ENCODE measurements at places on chromosomes 5 and 9.
A peak's percentile ranks its signal among the peaks of the same experiment; 100 is the strongest.

DNA sequence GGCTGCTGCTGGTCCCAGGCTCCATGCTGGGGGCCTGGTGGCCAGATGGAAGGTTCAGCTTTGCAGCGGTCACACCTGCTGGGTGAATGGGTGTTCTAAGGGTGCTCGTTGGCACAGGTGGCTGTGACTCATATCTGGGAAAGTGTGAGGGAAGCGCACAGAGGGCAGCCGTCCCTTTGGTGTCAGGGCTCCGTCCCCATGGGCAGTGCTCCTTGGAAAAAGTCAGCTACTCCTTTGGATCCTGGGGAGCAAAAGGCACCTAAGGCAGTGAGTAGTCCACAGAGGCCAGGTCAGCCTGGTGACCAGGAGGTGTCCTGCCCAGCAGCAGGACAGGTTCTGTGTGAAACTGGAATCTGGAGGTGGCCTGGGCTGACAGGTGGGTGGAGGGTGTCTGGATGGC is 18.4 kb upstream of the GBGT1 start:
- no peak for ATAC-seq

GRCh38 chr5:11596657-11597071 is 307.6 kb downstream of the CTNND2 start:
- no peak for ATAC-seq

DNA sequence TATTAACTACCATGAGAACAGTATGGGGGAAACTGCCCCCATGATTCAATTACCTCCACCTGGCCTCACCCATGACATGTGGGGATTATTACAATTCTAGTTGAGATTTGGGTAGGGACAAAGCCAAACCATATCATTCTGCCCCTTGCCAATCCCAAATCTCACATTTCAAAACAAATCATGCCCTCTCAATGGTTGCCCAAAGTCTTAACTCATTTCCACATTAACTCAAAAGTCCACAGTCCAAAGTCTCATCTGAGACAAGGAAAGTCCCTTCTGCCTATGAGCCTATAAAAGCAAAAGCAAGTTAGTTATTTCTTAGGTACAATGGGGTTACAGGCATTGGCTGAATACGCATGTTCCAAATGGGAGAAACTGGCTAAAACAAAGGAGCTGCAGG is 180.7 kb upstream of the CDH12 start:
- ATAC-seq = no peak

DNA sequence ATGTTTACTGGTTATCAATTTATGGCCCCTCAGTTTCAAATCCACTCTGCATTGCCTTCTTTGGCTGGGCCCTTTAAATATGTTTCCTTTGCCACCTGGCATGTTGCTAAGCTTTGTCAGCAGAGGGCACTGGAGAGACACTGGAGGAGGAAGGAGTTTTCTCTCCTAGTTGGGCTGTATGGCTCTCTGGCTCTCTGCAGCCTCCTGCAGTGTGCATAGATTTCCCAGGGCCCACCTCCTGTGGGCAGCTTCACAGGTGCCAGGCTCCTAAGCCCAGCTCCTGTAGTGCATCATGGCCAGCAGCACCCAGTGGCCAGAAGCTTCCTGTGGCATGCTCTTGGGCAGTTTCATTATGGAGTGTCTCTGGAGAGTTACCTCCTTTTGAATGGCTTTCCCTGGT is 23.3 kb downstream of the CAVIN4 start:
- ATAC-seq = no peak

GRCh38 chr5:142385194-142385593 is 60.4 kb upstream of the SPRY4 start:
- no peak for ATAC-seq

- no peak for ATAC-seq
Measured at GRCh38 chr5:66285343-66285922, 141.3 kb downstream of the SREK1 start.

GRCh38 chr9:90325913-90326653 is 316.5 kb downstream of the DIRAS2 start:
- no peak for ATAC-seq

DNA sequence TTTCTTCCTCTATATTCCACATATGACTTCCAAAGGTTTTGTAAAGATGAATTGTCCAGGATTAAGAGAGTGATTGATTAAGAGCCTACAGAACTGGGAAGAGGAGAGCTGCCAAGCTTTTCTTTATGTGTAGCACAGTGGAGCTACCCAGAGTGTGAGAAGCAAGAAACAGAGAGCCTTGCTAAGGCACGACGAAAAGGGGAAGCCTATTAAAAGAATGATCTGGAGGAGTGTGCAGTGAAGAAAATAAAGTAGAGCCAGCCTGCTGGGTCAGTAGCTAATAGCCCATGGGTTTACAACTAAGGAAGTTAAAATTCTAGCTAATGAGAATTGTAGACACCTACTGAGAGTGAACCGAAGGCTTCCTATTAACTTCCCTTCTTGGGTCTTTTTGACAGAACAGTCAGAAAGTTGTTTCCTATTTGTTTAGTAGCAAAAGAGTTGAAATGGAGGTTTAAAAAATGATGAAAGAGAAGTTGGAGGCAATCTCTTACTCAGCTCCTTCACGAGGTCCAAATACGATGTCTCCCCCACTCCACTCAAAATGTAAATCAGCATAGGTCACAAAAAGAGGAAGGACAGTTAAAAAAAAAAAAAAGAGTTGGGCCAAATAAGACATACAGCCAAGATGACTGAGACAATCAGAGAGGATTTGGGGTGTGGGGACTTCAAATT is 957 bp upstream of the PRR16 start:
- no peak for ATAC-seq

- ATAC-seq = no peak
Measured at GRCh38 chr9:120934281-120934680, 7.7 kb upstream of the TRAF1 start.

- no peak for ATAC-seq
Measured at GRCh38 chr9:12658531-12659209, 34.5 kb upstream of the TYRP1 start.

DNA sequence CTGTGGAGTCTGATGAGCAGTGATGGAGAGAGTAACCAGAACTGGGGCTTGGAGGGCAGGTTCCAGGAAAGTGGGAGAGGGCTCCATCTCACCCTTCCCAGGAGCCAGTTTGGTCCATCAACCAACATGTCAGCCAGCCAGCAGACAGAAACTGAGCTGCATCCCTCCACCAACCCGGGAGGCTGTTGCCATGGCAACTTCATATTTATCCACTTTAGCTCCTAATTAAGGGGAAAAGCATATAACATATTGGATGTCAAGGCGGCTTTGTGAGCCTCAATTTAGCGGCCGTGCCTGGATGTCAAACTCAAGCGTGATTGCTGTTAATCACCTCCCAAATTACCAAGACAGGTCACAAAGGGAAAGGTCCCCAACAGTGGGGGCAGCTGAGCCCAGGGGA is 81.5 kb upstream of the ARAP3 start:
- ATAC-seq = no peak

- no peak for ATAC-seq
Measured at GRCh38 chr9:12065050-12065449, 628.1 kb upstream of the TYRP1 start.

GRCh38 chr9:88969646-88970373 is 21.5 kb upstream of the S1PR3 start:
- no peak for ATAC-seq

DNA sequence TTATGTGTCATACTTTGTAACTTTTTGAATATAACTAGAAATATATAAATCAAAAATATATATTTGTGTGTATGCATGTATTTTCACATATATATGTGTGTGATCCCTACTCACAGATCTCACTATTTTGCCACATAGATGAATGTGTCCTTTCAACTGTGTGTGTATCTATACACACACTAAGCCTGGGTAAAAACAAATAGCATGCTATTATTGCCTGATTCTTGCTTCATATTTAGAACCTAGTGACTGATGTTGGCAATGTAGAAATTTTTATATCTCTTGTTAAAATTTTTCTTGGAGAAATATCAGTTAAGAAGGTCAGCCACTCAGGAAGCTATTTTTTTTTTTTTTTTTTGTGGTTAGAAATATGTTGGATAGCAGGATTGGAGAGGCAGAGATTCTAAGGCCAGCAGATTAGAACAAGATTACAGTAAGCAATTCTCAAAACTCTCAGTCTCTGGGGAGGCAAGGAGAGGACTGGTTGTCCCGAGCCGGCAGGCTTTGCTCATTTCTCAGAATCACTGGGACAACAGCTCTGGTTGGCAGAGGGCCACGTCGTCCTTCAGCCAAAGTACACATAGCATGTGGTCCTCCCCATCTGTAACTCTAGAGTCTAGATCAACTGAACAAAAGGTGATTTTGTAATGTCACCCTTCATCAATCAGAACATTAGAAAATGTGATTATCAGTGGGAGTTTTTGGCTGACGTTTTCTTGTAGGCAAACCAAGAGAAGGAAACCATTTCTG is 19.7 kb downstream of the C6 start:
- ATAC-seq = peak; percentile 94

DNA sequence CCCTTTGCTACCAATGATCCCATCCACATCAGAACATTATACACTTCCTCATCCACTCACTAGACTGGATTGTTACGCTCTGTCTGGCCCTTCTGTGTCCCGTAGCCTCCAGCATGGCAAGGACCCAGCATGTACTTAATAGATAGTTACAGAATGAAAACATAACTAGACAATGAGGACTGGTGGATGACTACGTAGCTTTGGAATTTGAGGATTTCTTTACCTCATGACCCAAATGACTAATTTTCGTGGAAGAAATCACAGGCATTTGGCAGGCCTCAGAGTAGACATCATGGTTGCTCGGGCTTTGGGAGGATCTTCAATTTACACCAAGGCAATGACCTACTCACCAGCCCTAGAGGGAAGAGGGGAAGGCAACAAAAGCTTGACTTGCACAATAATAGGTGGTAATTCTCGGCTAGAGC is 299.8 kb downstream of the TLE1 start:
- peak; percentile 87 for ATAC-seq

- ATAC-seq = peak; percentile 19
Measured at GRCh38 chr5:168314735-168315411, 23.4 kb downstream of the WWC1 start.

- ATAC-seq = no peak
Measured at GRCh38 chr9:30732060-30732459, 1652.4 kb upstream of the ACO1 start.

GRCh38 chr9:130156672-130157071 is 15.5 kb upstream of the NCS1 start:
- ATAC-seq = peak; percentile 78

DNA sequence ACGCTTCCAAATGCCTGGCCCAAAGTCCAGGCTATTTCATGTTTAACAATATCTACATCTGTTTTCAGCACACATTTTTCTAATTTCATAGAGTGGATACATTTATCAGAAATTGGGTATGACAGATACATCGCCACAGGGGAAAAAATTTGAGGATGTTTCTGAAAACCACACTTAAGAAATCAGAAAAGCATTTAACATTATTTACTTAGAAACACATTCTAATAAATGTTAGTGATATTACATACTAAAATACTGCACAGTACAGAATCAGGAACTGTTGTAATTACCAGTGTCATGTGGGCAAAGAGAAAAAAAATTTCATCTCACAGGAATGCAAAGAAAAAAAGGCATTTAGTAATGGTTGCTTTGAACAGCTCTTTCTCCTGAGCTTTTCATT is 310.5 kb upstream of the KIF2A start:
- ATAC-seq = no peak

- no peak for ATAC-seq
Measured at GRCh38 chr5:1973391-1974013, 90.8 kb upstream of the IRX4 start.

DNA sequence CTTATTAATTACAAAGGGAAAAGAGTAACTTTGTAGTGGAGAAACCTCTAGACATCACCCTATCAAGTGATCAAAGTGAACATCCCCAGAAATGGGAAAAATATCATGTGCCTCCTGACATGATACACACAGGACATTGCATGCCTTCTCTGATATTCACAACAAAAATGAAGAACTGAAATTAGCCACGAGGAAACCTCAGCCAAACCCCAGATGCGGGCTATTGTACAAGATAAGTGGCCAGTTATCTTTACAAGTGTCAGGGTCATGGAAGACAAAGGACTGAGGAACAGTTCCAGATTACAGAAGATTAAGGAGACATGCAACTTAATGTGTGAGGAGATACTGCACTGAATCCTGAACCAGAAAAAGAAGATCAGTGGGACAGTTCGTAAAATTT is 23.8 kb upstream of the NPM1 start:
- no peak for ATAC-seq

DNA sequence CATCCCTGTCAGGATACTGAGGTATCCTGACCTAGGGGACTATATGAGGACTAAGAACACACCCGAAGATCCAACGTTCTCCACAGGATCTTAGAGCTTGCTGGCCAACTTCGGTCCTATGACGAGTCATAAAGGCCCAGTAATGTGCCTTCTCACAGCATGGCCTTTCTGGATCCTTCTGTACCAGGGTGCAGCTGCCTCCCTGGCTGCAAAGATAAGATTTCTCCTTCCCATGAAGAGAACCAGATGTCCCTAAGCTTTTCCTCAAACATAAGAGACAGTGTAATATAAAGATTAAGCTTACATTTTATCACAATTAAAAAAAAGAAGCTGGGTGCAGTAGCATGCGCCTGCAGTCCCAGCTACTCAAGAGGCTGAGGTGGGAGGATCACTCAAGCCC is 18.3 kb downstream of the EPB41L4B start:
- no peak for ATAC-seq

GRCh38 chr5:55994495-55994997 is at the start of gene IL6ST:
Gene IL6ST, minus strand, starts transcription at chr5:55994963. Its CDS starts 18,685 bp downstream, at chr5:55976278.
- peak; percentile 56 for ATAC-seq

DNA sequence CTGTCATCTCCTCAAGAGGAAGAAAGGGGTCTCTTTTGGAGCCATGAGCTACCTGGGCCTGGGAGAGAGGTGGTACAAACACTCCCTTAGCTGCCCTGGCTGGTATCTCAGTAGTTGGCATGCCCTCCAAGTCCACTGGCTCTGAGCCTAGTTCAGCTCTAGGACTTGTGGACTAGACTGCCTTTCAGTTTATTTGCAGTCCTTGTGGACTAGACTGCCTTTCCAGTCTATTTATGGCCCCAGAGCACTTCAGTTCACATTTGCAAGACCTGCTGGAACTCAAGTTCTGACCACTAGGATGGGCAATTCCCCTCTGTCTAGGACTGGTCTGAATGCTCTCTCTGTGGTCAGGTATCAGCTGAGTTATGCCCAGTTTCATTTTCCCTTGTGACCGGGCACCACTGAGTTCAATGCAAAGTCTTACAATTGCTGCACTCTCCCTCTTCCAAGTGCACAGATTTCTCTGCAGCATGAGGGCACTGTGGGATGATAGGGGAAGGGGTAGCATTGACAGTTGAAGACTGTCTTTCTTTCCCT is 1019.0 kb downstream of the TAF11L14 start:
- ATAC-seq = no peak

DNA sequence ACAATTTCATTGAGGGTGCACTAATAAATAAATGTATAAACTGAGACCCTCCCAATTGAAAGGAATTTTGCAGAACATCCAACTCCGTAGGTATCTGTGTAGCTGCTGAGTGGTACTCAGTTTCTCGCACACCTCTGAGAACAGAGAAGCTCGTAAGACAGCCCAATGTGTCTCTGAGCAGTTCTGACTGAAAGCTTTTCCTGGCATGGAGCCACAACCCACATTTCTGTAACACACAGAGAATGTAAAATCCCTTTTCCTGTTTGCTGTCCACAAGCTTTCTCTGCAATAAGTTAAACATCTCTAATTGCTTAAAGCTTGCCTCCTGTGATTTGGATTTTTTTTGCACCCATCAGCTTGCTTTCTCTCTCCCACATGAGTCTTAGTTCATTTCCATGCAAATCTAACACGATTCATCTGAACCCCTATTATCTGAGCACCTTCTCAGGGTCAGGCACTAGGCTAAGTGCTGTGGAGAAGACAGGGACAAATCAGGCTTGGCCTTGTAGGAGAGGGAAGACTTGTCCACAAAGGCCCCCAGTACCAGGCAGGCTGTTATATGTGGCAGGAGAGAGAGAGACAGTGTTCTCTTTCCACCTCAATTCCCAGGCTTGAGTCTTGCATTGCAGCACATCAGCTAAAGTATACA is 44.2 kb upstream of the COL15A1 start:
- ATAC-seq = no peak

GRCh38 chr5:174617285-174617684 is 107.1 kb upstream of the MSX2 start:
- ATAC-seq = no peak

All from gastroesophageal sphincter (tissue), 4 donors.